PC-9 (cell line): ENCODE measurements at places on chromosomes 16 and 17. TPM values are rescaled to one million over a fixed set of nuclear protein-coding genes. Genes with fewer than 3 reads are reported as not detected.

GRCh38 chr16:66695471-66695934 lies 1.0 kb downstream of the CMTM4 start:
- DNase-seq = no peak

GRCh38 chr16:28839004-28839639 lies 7.0 kb downstream of the TUFM start:
- DNase-seq = no peak

DNA sequence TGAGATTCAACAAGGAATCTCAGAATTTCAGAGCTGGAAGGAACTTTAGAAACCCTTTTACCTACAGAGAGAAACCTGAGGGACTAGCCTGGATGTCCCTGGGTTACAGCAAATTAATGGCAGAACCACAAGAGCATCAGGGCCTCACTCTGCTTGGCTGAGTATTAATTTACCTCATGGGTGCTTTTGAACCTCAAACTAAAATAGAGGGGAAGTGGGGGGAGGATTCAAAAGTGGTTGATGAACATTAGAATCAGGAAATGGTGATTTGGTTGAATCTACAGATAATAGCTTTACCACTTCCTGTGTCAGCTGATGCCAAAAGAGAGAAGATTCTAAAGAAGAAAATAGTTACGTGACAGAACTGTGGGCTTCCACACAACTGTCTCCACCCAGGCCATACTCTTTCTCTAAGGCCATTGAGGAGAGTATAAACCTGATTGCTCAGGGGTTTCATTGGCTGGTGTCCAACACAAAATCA lies 11.3 kb upstream of the SKAP1 start:
- no peak for DNase-seq

- DNase-seq = no peak
Measured at GRCh38 chr17:83098241-83099085, 19.1 kb downstream of the METRNL start.

DNA sequence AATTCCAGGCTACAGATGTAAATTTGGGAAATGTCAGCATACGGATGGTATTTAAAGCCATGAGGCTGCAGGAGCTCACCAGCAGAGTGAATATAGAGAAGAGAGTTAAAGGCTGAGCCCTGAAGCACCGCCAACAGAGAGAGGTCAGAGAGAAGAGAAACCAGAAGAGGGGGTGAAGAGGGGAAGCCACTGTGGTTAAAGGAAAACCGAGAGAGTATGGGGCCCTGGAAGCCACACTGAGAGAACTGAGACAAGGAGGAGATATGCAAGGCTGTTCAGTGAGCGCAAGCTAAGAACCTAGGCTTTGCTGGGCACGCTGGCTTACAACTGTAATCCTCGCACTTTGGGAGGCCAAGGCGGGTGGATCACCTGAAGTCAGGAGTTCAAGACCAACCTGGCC lies 24.6 kb downstream of the COPRS start:
- no peak for DNase-seq

DNA sequence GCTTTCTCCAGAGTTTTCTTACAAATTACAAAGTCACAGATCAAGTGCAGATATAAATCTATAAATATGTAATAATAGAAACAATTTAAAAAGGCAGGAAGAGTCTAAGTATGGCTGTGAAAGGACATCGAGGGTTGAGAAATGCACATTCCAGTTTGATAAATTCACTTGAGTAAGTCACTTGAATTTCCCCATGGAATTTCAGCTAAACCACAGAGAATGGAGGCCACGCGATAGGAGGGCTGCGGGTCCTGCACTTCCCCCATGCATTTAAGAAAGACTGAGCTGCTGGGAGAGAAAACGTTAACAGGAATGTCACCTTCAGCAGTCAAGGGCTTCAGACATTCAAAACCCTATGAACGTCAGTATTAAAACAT lies 6.1 kb upstream of the MXRA7 start:
- DNase-seq = no peak

DNA sequence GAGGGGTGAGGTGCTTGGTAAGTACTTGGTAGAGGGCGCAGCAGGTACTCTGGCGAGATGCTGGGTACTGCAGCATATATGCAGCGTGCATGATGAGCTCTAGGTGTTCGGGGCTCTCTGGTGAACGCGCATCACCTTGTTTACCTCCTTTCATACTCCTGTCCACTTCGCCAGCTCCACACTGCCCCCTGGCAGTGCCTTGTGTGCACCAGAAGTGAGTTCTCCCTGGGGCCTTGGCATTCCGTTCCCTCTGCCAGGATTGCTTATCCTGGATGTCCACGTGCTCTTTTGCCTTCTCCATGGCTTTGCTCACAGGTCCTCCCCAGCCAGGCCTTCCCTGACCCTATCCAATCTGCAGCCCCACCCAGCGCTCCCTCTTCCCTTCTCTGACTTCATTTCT lies 154.2 kb downstream of the MRM1 start:
- no peak for DNase-seq

IRX3 gene
- total RNA-seq = 13.1 and 16.0 TPM in 2 replicates

ENDOV gene
- 50.3 and 84.8 TPM in 2 replicates for total RNA-seq

ST6GALNAC2 gene
- 15.5 and 18.7 TPM in 2 replicates for total RNA-seq
